ENCODE measurements at places on chromosomes 3 and 15.

DNA sequence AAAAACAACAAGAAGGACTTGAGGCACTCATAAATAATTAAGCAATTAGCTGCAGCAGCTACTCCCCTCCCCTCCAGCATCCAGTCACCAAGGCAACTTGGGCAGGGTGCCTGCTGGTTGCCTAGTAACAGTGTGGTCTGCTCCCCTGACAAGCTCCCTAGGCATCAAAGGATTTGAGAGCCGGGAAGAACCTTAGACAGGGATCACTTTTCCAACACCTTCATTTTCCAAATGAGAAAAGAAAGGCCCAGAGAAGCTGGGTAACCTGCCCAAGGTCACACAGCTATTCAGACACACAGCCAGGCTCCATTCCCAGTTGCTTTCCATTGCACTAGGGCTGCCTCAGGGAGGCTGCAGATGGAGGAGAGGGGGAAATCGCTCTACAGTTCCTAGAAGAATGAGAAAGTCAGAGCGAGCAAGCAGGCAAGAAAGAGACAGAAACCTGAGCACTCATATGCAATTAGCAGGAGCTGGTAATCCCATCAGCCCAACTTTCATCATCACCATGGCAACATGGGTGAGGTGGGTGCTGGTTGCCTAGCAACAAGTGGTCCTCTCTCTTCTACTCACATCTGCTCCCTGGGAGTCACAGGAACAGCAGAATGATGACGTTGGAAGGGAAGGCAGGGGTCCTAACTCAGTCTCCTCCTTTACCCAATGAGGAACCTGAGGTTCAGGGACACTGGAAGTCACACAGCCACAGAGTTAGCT is 3.6 kb upstream of the EIF4E3 start:
- no peak for DNase-seq

DNA sequence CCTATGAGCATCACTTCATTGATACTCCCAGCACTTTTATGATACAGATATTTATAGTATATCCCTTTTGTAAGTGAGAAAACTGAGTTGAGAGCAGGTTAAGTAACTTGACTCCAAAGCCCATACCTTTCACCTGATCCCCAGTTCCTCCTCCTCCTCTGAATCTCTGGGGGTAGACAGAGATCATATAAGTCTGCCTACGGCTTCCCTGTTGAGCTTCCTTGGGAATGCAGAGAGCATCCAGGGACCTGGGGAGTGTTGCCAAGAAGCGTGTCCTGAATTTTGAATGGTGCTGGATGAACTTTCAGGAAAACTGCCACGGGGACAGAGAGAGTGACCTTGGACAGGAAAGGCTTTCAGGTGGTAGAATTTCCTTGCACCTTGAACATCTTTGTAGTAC is 268.5 kb downstream of the LRTM1 start:
- no peak for DNase-seq

DNA sequence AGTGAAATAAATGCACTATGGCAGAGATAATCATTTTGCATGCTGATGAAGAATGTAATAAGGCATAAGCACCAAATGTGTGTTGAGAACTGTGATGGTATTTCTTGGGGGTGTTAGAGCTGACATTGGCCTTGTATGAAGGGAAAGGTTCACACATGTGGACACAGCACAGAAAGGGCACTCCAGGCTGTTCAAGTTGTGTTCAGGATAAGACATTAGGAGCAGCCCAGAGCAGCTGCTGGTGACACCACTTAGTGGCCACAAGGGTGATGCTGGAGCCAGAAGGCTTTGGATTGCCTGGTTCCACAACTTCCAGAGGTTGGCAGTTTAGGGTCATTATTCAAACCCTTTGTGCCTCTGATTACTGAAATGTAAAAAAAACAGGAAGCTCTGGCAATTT is 155.4 kb downstream of the GOLGA6L6 start:
- DNase-seq: no peak

DNA sequence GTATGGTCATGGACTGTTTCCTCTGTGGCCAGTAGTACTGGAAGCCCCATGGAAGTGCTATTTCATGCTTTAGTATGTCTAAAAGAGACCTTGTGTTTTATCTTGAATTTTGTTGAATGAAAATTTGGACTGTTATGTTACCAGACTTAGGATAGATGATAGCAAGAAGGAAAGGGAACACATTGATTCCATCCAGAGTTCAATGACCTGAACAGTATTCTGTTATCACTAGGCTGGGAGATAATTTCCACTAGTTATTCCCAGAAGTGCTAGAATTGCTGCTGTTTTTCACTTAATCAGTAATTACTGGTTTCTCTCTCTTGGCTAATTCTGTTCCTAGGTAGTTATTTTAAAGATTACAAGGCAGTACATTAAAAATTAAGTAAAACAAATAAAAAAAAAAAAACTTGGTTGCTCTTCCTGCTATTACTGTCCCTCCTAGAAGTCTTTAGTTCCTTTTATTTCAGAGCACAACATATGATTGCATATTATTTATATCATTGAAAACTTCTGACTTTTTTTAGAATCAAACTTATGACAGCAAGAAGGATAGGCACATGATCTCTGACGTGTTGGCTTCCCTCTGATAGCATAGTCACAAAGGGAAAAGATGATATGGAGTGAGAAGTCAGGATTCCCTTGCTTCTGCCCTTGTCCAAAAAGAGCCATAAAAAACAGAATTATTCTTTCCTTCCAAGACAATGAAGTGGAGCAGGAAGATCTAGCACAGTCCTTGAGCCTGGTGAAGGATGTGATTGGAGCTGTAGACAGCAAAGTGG is 72.2 kb downstream of the KLHL25 start:
- DNase-seq: no peak

DNA sequence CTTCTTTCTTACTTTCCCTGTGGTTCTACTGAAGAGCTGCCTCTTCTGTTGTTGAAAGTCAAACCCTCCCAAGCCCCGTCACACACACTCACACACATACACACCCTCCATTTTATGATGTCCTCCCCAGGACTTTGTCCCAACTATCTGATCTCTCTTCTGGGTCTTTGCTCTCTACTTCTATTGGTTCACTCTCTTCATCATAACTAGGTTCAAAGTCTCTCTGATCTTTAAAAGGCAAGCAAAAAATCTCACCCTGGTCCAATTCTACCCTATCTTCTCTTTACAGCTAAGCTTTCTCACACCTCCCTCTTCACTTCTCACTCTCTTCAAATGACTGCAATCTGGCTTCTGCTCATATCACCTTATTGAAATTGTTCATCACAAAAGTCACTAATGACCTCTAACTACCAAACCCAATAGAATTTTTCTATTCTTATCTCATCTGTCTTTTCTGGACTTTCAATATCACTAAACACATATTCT is 34.8 kb downstream of the LRRFIP2 start:
- no peak for DNase-seq

DNA sequence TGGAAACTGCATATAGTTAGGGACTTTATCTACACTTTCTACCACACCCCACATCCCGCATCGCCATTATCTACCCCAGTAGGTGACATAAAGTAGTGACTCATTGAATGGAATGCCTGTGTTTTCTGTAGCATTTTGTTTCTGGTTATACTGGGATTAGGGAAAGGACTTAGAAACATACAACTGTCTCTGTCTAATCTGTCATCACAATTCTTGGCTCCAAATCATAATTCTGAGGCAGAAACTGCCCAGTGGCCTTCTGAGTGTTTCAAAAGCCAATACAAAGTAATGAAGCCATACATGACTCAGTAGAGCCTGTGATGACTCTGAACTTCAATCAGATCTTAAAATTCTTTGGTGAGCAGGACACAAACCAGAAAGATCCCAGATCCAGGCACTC is 115.7 kb upstream of the CHRM5 start:
- DNase-seq: no peak

DNA sequence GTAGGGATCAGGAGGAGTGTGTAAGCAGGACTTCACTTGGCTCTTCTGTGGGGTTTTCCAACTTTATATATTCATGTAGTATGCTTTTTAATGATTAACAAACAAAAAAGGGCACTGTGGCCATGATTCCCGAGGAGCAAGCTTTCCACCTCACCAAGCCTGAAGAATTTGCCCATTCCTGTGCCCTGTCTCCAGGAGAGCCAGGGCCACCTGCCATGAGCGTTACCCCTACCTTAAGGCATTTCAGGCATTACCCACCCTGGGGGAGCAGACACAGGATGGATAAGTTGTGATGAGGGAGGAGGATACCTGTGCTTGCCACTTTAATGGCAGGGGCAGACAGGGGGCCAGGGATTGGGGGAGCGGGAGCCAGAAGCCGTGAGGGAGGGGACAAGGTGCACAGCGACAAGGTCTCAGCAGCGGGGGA is 3.0 kb downstream of the TRPM1 start:
- DNase-seq: no peak

GRCh38 chr15:83207660-83208366 is at the start of gene HDGFL3:
TSS of gene HDGFL3 (minus strand) at chr15:83207823. CDS start at chr15:83207414, 409 bp downstream.
- DNase-seq: no peak

GRCh38 chr15:75309711-75310110 is 26.2 kb upstream of the COMMD4 start:
- no peak for DNase-seq

DNA sequence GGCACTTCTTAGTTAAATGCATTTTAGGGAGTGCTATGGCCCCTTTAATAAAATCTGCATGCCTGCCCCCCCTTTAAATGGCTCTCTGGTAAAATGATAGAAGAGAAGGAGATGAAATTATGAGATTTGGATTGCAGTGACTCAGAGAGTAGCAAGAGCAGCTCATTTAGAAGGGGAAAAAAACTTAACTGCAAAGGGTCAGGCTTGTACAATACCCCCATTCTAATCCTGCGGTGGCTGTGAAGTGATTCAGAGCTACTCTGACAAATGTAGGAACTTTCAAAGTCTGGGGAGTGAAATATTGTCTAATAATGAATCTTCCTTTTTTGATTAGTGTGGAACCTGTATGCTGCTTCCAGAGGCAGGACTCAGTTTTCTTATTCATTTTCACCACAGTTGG is 44.1 kb upstream of the TBC1D23 start:
- DNase-seq: no peak

DNA sequence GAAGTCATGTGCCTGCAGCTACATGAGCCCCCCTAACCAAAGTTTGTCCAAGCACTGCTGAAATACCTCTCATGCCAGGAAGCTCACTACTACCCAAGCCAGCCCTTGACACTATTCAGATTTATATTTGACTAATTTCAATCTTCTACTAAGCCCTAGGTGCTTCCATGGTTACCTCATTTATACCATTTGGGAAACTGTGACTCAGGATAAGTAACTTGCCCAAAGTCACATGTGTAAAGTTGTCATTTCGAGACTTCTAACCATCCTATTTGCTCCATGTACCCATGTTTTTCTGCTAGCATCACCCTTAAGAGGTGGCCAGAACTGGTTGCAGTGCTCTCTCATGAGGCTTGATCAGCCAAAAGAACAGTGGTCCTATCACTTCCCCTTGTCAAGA is 20.7 kb upstream of the TIMP4 start:
- no peak for DNase-seq

GRCh38 chr3:37163262-37164015 is 10.9 kb downstream of the LRRFIP2 start:
- peak; percentile 38 for DNase-seq

- DNase-seq: no peak
These were observed 65.3 kb downstream of the EPHB3 start for GRCh38 chr3:184626923-184627322.

DNA sequence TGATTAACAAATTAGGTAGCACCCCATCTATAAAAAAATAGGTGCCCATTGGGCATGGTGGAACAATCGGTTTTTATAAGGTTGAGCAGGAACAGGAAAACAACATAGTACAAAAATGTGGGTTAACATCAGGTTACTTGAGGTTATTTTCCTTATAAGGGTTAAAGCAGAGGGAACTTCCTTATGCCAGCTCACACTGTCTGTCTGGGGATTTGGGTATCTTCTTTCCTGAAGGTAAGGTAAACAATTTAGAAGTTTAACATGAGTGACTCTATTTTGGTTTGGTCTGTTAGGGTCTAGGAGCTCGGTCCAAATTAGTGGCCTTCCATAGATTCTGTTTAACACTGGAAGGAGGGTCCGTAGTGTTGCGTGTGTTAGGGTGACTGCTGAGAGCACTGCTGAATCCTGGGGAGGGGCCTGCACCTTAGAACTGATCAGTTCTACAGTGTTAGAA is 14.7 kb downstream of the CHD2 start:
- DNase-seq: no peak

DNA sequence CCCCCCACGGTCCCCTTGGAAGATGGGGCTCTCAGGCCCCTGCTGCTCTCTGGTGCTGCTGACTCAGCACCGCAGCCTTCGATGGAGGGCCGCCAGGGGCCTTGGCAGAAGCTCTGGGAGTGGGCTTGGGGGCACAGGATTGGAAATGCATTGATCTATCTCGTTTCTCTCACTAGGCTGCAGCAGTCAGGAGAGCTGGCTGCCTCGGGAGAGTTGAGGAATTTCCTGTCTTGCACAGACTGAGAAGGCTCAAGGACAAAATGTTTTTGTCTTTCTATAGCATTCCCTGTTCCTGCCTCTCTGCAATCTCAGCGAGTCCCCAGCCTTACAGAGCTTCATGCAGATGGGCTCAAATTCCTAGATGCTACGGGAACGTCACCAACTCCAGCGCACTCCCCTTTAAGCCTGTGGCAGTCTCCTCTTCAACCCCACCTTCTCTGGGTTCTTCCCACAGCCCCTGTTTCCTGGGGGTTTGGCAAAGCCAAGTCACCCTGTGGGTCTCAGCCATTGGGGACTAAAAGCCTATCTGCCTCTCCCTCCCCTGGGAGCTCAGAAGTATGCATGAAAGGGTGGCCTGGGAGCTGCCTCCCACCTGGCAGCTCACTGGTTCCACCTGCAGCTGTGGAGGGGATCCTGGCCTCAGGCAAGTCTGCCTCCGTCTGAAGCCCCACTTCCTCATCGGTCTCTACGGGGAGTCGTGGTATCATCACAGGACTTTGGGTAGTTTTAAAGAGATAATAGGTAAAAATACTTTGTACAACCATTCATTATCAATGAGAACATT is 127.4 kb upstream of the HACD2 start:
- no peak for DNase-seq

DNA sequence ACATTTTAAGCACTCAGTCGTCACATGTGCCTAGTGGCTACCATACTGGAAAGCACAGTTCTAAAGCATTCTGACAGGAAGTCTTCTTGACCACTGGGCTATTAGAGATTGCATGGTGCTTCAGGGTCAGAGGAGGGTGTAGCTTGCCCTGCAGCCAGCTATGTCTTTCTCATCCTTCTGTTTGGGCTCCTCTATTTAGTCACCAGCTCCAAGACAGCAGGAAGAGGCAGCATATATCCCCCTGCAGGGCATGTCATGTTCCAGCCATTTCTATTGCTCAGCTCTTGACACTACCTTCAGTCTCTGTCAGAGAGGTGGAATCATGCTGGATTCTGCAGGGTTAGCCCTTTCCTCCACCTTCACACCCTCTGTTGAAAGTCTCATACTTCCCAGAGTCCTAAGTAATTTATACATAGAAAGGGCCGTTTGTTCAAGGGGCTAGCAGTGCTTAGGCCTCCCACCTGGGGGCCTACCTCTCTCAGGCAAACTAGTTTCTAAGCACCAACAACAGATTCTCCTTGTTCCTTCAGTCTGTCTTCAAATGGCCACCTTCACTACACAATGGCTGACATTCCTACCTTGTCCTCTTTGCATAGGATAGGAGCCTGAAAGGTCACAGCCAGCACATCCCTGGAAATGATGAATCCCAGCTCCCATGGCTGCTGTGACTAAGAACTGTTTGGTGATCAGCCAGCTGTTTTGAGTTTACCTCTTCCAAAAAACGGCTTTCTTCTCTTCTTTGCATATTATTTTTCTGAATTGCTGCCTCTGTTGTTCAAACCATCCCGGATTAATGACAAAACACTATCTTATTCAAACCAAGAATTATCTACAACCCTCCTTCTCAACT is 115.7 kb upstream of the BFSP2 start:
- DNase-seq: no peak

Data from stimulated activated CD4-positive, alpha-beta T cell treated with anti-CD3 and anti-CD28 coated beads, Interleukin-4, amount 100 ng/mL, for 48 hours (primary cell).